ENCODE measurements at places on chromosomes 1 and 21.

GRCh38 chr1:197222025-197222685, 45.9 kb upstream of the CRB1 start:
- DNase-seq, result no peak

GRCh38 chr21:14913638-14914037, 151.2 kb downstream of the NRIP1 start:
- DNase-seq, result no peak

DNA sequence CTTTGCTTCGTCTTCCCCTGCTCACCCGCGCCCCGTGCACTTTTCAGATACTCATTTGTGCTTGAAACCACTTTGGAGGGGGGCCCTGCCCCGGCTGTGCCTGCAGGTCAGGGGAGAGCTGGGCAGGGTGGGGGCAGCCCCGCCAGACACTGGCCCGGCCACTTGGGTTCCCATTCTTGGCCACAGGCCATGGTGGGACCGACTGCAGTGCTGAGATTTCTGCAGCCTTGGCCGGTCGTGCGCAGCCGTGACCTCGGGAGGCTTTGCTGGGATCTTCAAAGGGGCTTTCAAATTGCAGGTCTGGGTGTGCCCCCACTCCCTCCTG, 54.5 kb upstream of the TTC34 start:
- no peak for DNase-seq

- DNase-seq, result no peak
Observed at GRCh38 chr1:176033881-176034280, 173.2 kb downstream of the COP1 start.

DNA sequence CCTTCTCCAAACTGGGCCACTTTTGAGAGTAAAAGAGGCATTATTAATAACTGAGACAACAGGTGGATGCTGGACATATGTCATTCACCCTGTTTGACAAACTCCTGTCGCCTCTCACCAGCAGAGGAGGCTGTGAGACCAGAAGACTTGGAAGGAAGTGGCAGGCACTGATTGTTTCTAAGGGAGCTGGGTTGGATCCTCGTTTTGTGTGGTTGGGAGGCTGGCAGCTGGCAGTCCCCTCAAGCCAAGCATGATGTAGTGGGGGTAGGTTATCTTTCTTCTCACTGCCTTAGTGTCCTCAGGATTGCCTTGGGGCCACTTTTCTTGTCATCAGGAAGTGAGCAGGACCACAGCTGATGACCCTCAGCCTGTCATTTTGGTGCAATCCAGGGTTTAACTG, 86.5 kb upstream of the KCNJ15 start:
- peak; percentile 16 for DNase-seq

- no peak for DNase-seq
Observed at GRCh38 chr1:153210206-153210605, 7.0 kb downstream of the LELP1 start.

DNA sequence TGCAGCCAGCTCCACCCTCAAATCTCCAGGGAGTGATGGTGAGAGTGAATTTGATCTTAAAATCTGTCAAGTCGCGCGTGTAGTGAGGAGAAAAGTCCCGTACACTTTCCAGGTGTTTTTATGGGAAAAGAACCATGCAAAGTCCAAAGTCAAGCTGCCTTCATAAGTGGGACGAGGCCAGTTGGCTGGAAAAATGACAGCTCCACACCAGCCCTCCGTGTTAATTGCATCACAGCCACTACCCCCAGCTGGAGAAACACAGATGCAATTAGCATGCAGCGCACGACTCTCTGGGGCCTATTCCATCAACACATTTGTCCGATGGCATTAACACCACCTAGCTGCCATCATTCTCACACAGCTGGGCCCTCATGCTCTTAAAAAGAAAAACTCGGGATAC, 68.4 kb downstream of the KLHDC7A start:
- no peak for DNase-seq

DNA sequence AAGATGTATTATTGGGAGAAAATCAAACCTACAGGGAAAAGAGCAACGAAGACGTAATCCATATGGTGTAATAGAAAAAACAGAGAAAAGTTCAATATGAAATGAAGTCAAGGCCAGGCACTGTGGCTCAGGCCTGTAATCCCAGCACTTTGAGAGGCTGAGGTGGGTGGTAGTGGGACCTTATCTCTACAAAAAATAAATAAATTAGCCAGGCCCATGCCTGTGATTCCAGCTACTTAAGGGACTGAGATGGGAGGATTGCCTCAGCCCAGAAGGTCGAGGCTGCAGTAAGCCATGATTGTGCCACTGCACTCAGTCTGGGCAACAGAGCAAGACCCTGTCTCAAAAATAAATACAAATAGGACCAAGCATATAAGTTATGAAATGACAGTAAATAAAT, 11.4 kb downstream of the DESI2 start:
- DNase-seq, result no peak

DNA sequence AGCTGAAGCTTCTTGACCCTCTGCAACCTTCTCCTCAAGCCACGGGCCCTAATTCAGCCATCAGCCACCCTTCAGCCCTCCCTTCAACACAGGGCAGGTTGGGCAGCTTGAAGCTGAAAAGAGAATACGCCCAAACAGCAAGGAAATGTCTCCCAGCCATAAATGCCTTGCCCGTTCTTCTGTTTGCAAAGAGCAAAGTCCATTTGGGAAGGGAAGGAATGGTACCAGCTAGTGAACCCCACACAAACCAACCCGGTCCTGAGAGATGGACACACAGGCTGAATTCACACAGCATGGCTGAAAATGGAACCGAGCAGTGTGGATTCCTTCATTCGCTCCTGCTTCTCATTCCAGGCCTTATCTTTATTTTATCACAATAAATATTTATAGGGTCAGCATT, 11.5 kb downstream of the PLEKHA6 start:
- DNase-seq, result no peak

DNA sequence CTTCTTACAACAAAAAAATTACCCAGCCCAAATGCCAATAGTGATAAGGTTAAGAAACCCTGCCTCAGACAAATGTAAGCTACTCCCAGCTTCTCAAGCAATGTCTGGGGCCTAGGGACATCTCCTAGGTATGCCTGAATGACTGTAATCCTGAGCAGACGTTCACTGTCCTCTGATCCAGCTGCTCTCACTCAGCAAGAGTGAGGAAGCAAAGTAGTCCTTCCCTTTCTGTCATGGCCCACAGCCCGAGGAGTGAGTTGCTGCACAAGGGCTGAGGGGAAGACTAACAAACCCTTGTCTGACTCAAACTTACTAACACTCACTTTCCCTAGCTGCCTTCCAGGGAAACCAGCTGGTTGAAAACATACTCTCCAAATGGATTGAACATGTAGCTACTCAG, 124.9 kb upstream of the TNFSF4 start:
- DNase-seq, result peak; percentile 18

GRCh38 chr1:100152271-100152670, 19.3 kb downstream of the TRMT13 start:
- DNase-seq, result no peak

- no peak for DNase-seq
Observed at GRCh38 chr1:11500881-11501280, 21.9 kb downstream of the DISP3 start.

- DNase-seq, result no peak
Observed at GRCh38 chr21:39519835-39520234, 68.1 kb downstream of the SH3BGR start.

DNA sequence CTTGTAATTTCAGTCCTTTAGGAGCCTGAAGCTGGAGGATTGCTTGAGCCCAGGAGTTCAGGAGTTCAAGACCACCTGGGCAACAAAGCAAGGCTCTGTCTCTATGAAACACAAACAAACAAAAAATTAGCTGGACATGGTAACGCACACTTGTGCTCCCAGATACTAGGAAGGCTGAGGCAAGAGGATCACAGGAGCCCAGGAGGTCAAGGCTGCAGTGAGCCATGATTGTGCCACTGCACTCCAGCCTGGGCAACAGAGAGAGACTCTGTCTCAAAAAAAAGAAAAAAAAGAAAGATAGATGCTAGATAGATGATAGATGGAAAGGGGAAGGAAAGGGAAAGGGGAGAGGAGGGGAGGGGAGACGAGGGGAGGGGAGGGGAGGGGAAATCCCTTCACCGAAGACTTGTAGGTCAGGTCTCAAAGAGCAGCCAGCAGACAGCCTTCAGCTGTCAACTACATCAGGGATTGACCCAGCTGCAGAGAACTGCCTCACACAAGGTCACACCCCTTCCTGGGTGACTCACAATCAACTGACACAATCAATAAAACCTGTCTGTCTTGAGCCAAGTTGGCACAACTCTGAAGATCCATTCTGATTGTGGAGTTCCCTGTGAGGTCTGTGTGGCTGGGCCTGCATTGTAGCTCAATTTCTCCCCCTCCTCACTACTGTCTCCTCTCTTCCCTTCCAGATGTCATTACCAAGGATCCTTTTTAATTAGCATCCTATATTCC, 200.6 kb downstream of the RGS7 start:
- no peak for DNase-seq

- no peak for DNase-seq
Observed at GRCh38 chr1:62346886-62347285, 27.7 kb upstream of the KANK4 start.

All from K562 (cell line).